ENCODE measurements at places on chromosomes 3 and 15.
A peak's percentile ranks its signal among the peaks of the same experiment; 100 is the strongest.

DNA sequence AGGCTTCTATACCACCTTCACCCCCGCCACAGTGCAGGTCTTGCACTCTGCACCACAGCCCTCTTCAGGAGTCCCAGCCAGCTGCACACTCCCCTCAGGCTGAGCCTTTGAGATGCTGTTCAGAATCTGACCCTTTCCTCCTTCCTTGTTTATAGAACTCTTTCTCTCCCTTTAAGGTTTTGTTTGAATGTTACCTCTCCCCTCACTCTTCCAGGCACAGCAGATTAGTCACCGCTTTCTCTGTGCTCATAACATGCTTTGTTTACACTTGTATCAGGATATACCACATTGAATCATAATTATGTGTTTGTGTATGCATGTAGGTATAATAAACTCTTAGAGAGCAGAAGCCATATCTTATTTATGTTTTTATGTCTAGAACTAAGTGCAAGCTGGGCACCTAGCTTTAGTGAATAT, 168.4 kb upstream of the BCL6 start:
- peak; percentile 19 for DNase-seq

DNA sequence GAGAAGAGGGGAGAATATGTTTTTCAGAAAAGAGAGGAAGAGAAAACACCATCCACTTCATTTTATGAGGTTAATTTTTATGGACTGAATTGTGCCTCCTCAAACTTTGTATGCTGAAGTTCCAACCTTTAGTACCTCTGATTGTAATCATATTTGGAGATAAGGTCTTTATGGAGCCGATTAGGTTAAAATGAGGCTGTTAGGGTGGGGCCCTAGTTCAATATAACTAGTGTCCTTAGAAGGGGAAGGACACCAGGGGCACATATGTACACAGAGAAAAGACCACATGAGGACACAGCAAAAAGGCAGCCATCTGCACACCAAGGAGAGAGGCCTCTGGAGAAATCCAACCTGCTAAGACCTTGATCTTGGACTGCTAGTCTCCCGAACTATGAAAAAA, 38.9 kb upstream of the TCF12 start:
- DNase-seq = no peak

DNA sequence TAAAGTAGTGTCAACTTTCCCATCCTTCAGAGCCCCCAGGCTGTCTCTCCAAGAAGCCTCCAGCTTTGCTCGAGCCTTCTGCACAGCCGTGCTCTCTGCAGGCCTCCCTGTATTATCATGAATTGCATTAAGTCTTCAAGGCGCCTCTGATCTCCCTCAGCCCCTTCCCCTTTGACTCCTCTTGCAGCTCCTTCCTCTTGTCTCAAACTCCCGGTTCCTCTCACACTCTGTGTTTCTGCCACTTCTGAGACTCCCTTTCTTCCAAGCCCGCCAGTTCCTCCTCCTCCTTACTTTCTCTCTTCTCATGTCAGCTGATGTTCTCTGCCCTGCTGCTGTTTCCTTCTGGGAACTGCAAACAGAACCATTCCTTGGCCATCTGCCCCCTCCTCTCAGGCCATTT, 418.8 kb downstream of the EPHB1 start:
- DNase-seq = no peak

DNA sequence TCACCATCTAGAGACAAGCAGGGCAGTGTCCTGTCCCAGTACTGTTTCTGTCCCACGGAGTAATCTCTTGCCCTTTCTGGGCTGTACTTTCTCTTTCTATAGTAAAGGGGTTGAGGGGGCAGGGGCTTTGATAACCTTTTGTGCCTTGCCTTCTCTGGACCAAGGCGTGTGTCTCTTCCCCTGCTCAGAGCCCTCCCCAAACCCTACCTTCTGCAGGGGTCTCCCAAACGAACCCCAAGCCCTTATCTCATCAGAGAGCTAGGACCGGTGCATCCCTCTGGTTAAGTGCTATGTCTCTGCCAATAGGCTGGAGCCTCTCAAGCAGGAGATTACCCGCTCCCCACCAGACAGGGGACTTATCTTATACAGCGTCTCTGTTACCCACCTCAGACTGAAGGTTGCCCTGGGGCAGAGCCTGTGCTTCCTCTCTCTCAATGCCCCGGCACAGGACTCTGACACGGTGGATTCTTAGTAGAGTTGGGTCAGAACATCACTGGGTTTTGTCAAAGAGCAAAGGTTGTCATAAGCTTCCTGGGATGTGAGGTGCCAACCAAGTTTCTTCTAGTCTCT, 2.9 kb downstream of the PLEKHO2 start:
- DNase-seq = no peak

GRCh38 chr3:24428481-24428880, 66.2 kb downstream of the THRB start:
- DNase-seq = no peak

- DNase-seq = no peak
Observed at GRCh38 chr3:142839831-142840230, 49.1 kb downstream of the PCOLCE2 start.

Data from Daoy (cell line).